ENCODE measurements at places on chromosomes 5 and 9. TPM values are rescaled to one million over a fixed set of nuclear protein-coding genes. Genes with fewer than 3 reads are reported as not detected.

Gene LCN15
- total RNA-seq: not detected

Gene DIAPH1
- total RNA-seq: 94.1 TPM

Gene PCDHAC2
- total RNA-seq: not detected

Gene SCGB3A1
- not detected for total RNA-seq

Gene ADRA1B
- 0.39 TPM for total RNA-seq

Gene NXNL2
- total RNA-seq: not detected

Gene FOXI1
- not detected for total RNA-seq

Gene C5orf58
- not detected for total RNA-seq

Gene FBP2
- not detected for total RNA-seq

Gene PCDHB4
- 0.53 TPM for total RNA-seq

Gene CMYA5
- total RNA-seq: 0.06 TPM

Gene LSM11
- 6.4 TPM for total RNA-seq

Gene TGFBI
- total RNA-seq: 125 TPM

Gene IL5
- not detected for total RNA-seq

Gene CDO1
- total RNA-seq: 0.82 TPM

Gene FCN1
- not detected for total RNA-seq

Gene IL9
- not detected for total RNA-seq

Gene PAM
- total RNA-seq: 272 TPM

Gene FAM221B
- not detected for total RNA-seq

Gene AGXT2
- total RNA-seq: not detected

Gene GAPVD1
- 45.7 TPM for total RNA-seq

Gene AQP3
- 0.68 TPM for total RNA-seq

Gene BARHL1
- total RNA-seq: not detected

Gene TPPP
- 0.19 TPM for total RNA-seq

Gene ST8SIA4
- 1.6 TPM for total RNA-seq

Gene CCDC152
- total RNA-seq: 0.23 TPM

Gene PURA
- 7.0 TPM for total RNA-seq

Gene TSSK1B
- total RNA-seq: not detected

Gene TMC1
- total RNA-seq: 0.82 TPM

Gene ANXA2R
- 11.2 TPM for total RNA-seq

Gene PTPRD
- total RNA-seq: 1.3 TPM

Gene TCF7
- total RNA-seq: 1.3 TPM

Gene NRG2
- total RNA-seq: 0.39 TPM

Gene RANBP17
- total RNA-seq: 12.9 TPM

Gene ALDOB
- not detected for total RNA-seq

Gene F12
- total RNA-seq: 4.3 TPM

Gene SLC4A9
- total RNA-seq: 0.06 TPM

Gene N4BP3
- 42.8 TPM for total RNA-seq

Gene PFN3
- not detected for total RNA-seq

Gene TMEM38B
- total RNA-seq: 8.8 TPM

Gene SOHLH1
- not detected for total RNA-seq

Gene P4HA2
- 151 TPM for total RNA-seq

Gene UGT3A1
- not detected for total RNA-seq

Gene KCNT1
- not detected for total RNA-seq

Gene FOXD4L4
- 0.53 TPM for total RNA-seq

Gene KCNN2
- total RNA-seq: 7.5 TPM
